ENCODE measurements at places on chromosomes 7 and 10. TPM values are rescaled to one million over a fixed set of nuclear protein-coding genes. Genes with fewer than 3 reads are reported as not detected.

- no peak for DNase-seq
Measured at GRCh38 chr10:49163741-49164140, 24.4 kb downstream of the TMEM273 start.

DNA sequence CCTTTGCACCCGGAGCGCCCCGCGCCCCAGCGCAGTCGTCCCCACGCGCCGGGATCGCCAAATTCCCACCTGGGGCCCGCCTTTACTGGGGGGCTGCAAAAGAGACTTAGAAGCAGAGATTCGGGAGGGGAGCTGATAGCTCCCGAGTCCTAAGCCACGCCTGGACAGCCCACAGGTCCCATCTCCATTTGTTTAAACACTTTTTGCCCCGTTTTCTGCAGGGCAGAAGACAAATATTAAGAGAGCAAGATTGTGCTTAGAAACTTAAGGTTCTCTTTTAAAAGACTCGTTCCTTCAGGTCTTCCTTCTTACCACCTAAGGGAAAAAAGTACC, 299.1 kb upstream of the NFE2L3 start:
- no peak for DNase-seq

GRCh38 chr7:131189488-131189887, 138.2 kb upstream of the MKLN1 start:
- no peak for DNase-seq

DNA sequence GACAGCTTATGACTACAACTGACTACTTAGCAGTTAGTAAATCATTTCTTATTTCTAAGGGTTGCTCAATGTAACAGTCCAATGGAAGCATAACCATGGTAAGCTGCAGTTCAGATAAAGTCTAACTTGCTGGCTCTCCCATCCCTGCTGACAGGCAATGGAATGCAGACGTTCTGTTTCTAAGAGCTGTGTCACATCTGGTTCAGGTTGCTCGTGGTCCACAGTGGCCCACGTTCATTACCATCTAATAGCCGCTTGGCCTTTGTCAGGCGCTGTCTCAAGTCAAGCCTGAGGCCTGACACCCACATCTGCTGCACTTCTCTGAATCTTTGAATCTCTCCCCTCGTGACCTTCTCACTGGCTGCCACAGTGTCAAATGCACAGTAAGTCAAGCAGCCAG, 240.8 kb downstream of the FGFR2 start:
- DNase-seq = no peak

GRCh38 chr7:17467386-17467945, 169.0 kb downstream of the AHR start:
- no peak for DNase-seq

DNA sequence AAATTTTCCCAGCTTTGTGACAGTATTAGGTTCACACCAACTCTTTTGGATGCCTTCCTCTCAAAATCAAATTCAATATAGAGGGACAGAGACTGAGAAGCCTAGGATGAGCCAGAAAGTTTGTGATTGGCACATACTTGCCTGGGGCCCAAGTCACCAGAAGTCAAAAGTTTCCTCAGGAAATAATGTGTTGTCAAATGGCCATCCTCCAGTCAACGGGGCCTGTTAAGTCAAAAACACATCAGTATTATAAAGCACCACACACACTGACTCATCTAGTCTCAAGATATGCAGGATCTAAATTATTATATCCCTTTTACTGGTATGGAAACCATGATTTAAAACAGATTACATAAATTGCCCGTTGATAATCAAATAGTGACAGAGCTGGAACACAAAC, 158.1 kb downstream of the AHR start:
- no peak for DNase-seq

DNA sequence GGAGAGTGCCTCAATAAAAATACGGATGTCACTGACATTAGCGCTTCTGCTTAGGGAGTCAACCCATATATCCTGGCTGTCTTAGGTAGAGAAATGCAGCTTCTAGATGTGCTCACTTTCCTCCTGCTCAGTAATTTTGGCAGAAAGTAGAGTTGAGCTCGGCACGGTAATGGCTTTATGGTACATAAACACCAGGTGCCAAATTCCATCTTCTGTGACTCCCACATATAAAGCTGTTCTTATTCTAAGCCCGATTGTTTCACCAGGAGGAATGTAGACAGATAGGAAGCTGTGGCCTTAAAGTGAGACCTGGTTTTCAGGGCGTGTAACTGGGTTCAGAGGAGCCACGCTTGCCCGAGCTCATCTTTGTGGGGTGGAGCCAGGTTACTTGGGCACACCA, 143.7 kb downstream of the CREB5 start:
- DNase-seq = no peak

DNA sequence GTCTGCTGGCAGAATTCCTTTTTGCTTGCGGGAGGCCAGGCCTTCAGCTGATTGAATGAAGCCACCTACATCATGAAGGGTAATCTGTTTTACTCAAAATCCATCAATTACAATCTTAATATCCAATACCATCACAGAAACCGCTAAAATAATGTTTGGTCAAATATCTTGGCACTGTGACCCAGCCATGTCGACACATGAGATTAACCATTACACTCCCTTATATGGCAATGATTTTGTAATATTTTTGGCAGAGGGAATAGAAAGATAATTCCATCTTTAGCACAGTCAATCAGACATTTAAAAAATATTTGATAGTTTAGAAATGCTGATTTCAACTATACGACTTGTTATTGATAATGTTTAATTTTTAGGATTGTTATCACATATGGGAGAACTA, 36.5 kb upstream of the SLC39A12 start:
- no peak for DNase-seq

DNA sequence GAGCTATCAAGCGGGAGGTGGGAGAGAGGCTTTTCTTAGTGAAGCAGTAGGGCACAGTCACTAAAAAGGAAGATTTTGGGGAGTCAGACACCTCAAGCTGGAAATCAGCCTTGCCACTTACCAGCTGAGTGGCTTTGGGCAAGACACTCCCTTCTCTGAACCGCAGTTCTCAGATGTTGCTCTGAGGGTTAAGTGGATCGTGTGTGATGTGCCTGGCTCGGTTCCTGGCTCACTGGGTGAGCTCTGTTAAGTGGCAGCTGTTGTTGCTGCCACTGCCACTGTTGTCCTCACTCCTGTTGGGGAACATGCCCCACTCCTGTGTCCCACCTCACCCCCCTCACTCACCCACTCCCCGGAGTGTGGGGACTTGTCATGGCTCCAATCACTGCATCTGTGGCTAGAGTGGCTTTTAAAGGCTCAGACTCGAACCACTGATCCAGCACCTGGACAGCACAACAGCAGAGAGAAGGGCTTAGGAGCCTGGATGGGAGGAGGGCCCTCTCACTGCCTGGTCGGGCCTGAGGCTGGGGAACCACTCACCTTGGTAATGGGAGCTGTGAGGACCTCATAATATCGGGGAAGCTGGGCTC, 20.0 kb downstream of the PYROXD2 start:
- no peak for DNase-seq

DNA sequence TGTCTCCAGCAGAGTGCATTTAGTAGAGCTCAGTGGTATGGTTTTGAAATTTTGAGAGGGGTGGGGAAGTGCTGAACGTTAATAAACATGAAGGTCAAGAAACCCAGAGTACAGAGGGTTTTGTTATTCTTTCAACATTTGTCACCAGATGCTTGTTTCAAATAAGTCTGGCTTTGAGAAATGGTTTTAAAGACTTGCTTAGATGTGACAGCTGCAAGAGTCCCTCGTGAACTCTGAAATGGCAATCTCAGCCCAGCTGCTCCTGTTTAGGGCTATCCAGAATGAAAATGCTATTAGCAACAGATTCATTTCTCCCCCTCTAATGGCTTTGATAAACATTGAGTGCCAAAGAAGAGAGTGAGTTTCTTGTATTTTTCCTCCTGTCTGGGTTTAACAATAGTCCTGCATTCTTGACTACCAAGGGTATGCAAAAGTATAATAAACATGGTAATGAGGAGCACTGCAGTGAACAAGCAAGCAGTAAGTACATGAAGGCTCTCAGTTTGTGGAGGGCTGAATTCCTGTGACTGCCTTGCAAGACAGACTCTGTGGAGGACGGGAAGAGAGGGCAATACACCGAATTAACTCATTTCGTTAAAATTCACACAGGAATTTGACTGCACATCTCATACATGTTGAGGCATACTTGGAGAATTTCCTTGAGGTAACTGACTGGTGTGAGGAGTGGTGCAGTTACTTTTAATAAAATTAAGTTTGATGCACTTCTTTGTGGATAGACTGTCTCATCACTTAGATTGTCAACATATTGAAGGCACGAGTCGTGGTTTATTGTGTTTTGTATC, 490.9 kb downstream of the REEP3 start:
- DNase-seq = no peak

GRCh38 chr10:8396675-8397074, 342.2 kb downstream of the GATA3 start:
- no peak for DNase-seq

GRCh38 chr7:155568333-155568660, 21.9 kb upstream of the CNPY1 start:
- no peak for DNase-seq

DNA sequence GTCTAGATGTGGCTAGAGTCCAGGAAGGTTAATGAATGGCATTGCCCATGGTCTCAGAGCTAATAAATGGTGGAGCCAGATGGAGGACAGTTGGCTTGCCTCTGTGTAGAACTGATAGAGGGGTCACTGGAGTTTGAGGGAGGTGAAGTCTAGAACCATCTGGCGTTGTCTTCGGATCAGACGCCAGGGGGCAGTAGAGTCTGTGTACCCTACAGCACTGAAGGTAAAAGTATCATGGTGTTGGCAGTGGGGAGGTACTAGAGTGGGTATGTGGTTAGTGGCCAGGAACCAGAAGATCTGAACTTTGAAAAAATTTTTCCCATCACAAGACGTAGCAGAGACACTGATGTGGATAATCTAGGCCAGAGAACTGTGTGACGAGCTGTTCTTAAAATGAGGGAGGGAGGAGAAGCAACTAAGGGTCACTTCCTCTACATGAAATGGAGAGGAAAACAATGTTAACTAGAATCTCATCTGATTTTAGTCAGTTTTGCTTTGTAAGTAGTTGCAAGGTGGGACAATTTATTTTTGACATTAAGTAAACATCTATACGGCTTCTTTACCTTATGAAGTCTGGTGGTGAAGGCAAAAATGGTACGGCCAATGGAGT, 227.9 kb upstream of the PRSS58 start:
- no peak for DNase-seq

ASB10 gene
- total RNA-seq = not detected

NKX2-3 gene
- total RNA-seq = 3.4 TPM

STOX1 gene
- 1.4 TPM for total RNA-seq

GTF2IRD1 gene
- total RNA-seq = 14.8 TPM
